ENCODE measurements at places on chromosomes 6 and 20.

GRCh38 chr6:56370127-56370540, 122.8 kb upstream of the COL21A1 start:
- peak; percentile 40 for DNase-seq

DNA sequence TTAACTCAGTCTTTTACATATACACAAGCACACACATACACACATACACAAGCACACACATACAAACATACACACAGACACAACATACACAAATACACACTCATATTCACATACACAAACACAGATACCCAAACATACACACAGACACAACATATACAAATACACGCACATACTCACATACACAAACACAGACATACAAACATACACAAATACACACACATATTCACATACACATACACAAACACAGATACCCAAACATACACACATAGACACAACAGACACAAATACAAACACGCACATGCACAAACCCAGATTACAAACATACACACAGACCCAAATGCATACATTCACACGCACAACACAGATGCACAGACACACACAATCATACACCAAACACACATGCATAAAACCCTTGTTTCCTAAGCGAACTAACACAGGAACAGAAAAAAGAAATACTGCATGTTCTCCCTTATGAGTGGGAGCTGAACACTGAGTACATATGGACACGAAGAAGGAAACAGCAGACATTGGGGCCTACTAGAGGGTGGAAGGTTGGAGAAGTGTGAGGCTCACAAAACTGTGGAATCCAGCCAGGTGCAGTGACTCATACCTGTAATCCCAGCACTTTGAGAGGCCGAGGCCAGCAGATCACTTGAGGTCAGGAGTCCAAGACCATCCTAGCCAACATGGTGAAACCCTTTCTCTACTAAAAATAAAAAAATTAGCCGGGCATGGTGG, 34.2 kb downstream of the PIM1 start:
- DNase-seq, result no peak

DNA sequence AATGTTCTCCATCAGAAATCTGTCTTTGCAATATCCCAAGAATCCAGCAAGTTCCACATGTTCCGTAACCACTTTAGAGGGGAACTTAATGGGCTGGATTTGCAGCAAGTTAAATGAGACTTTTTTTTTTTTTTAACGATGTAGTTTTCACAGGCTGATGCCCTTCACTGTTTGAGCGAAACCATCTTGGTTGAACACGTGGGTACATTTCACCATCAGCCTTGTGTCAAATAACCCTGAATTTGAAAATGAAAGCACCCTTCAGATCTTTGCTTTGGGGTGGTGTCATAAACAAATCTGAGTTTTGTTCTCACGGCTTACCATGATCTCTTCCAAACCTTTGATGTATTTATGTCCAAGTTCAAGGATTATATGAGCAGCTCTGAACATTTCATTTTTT, 73.7 kb upstream of the EXOC2 start:
- no peak for DNase-seq

DNA sequence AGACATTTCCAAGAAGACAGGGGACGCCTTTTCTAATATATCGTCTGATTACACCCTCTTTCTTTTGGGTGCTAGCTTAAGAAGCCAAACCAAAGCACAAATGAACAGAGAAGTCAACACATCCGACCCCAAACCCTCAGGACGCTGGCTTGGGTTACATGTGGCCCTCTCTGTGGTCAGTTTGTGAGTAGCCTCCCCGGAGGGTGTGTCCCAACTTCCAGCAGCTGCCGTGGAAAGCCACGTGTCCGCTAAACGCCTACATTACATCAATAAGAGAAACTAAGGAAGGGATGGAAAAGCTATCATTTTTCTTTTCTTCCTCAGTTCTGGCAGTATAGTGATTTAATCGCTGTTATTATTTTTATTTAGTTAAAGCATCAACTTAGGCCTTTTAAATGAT, 487 bp upstream of the BMP6 start:
- no peak for DNase-seq

GRCh38 chr20:6053776-6054688, at the start of gene LRRN4:
Gene LRRN4 (minus strand): TSS chr20:6054060. CDS start chr20:6052799, 1,261 bp downstream.
- DNase-seq, result peak; percentile 28

GRCh38 chr6:52375780-52376556, 14.0 kb downstream of the PAQR8 start:
- DNase-seq, result no peak

- DNase-seq, result no peak
Observed at GRCh38 chr6:110233770-110234374, 53.6 kb downstream of the CDC40 start.

- DNase-seq, result no peak
Observed at GRCh38 chr20:45164906-45165305, 9.8 kb upstream of the PI3 start.

GRCh38 chr6:55836945-55837344, 38.4 kb downstream of the BMP5 start:
- DNase-seq, result no peak

- no peak for DNase-seq
Observed at GRCh38 chr20:56855708-56856107, 226.6 kb downstream of the TFAP2C start.

- no peak for DNase-seq
Observed at GRCh38 chr6:42471142-42471541, 19.4 kb upstream of the TRERF1 start.

DNA sequence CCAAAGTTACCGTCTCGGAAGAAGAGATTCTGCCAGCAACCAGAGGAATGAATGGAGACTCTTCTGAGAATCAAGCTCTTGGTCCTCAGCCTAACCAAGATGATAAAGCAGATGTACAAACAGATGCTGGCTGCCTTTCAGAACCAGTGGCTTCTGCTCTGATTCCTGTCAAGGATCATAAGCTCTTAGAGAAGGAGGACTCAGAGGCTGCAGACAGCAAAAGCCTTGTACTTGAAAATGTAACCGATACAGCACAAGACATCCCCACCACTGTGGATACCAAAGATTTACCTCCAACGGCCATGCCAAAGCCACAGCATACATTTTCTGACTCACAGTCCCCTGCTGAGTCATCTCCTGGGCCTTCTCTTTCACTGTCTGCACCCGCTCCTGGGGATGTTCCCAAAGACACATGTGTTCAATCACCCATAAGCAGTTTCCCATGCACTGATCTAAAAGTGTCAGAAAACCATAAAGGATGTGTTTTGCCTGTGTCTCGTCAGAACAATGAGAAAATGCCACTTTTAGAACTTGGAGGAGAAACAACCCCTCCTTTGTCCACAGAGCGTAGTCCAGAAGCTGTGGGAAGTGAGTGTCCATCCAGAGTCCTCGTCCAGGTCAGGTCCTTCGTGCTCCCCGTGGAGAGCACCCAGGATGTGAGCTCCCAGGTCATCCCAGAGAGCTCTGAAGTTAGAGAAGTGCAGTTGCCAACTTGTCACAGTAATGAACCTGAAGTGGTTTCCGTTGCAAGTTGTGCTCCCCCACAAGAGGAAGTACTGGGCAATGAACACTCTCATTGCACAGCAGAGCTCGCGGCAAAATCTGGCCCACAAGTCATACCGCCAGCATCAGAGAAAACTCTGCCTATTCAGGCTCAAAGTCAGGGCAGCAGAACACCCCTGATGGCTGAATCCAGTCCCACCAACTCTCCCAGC, 109.6 kb downstream of the RTN4IP1 start:
- DNase-seq, result no peak

DNA sequence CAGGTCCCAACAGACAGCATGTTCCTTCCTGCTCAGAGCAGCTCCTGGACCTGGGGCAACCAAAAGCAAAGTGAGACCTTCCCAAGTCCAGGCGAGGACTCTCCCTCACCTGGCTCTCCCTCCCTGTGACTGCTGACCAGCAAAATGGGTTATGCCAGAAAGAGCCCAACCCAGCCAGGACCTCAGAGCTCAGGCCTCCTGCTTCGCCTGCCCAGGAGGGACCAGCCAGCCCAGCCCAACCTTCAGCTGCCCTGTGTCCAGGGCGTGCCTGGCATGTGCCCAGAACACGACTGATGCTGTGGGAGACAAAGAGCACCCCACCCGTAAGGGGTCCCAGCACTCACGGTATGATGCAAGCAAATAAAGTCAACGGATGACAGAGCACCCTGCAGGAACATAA, 74.0 kb upstream of the CST7 start:
- DNase-seq, result no peak

DNA sequence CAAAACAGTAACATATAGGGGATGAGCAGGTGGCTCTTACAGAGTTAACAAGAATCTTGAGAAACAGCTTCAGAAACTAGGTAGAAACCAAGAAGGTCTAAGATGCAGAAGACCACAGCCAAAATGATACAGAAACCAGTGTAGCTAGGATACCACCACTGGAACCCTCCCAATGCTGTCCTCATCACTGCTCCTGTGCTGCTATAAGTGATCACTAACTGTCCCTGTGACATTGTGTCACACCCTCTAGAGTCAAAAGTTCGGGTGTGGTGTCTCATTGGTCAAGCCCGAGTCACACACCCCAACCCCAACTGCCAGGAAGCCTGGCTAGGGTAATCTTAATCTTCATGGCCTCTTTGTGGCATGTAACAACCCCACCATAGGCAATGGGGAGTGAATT, 153.1 kb downstream of the RCAN2 start:
- DNase-seq, result no peak

Data from NCI-H526 treated with DMSO at 0.1 percent for 48 hours (cell line).